ENCODE measurements at places on chromosomes 13 and 19.

DNA sequence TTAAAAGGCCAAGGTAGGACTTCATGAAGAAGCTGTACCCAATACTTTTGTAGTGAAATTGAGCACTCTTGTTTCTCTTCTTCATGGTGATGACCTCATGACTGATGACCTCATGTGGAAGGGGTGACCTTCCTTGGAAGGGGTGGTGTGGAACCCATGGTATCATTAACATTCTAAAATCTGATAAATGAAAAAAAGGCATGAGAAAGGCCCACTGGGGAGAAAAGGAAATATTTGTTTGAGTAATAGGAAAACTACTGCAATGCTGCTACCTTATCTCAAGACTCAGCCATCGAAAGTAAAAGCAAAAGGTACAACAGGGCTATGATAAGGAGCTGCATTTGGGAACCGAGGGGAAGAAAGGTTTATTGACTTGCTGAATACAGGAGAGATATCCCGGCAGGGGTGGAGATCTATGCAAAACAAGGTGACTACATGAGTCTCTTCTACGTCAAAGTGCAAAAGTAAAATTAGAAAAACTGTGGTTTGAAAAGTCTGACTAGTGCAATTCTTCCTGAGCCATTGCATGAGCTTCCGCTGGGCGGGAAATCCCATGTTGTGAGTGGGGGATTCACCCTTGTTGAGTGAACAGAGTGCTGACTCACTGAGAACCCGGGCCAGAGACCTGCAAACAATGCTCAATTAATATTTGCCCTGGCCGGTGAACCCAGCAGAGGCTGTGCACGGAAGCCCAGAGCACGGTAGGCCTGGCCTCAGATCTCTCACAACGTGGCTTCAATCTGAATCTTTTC lies 138.9 kb upstream of the RFC3 start:
- DNase-seq = no peak

- no peak for DNase-seq
Observed at GRCh38 chr13:74466020-74466419, 331.8 kb upstream of the KLF12 start.

- DNase-seq = no peak
Observed at GRCh38 chr13:46542833-46543232, 10.1 kb upstream of the LRCH1 start.

DNA sequence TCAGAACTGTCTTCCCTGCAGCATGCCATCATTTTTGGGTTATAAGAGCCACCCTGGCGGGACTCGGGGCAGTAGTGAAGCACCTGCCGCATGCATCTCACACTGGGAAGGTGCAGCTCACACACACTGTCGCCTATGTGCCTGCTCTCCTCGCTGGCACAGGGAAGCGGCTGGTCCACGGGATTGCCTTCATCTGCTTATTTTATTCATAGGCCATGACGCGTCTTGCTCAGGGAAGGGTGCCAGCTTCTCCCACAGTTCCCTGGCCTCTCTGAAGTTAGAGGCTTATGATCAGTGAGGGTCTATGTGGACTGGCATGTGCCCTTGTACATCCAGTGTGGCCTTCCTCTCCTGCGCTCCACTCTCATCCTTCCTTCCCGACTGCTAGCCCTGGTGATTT lies 150.0 kb downstream of the KLF12 start:
- no peak for DNase-seq

- no peak for DNase-seq
Observed at GRCh38 chr13:72726726-72727416, 558 bp downstream of the MZT1 start.
